ENCODE measurements at places on chromosomes 6 and 20. TPM values are rescaled to one million over a fixed set of nuclear protein-coding genes. Genes with fewer than 3 reads are reported as not detected.

GRCh38 chr20:39850821-39851330 is 838.2 kb downstream of the MAFB start:
- DNase-seq: no peak

DNA sequence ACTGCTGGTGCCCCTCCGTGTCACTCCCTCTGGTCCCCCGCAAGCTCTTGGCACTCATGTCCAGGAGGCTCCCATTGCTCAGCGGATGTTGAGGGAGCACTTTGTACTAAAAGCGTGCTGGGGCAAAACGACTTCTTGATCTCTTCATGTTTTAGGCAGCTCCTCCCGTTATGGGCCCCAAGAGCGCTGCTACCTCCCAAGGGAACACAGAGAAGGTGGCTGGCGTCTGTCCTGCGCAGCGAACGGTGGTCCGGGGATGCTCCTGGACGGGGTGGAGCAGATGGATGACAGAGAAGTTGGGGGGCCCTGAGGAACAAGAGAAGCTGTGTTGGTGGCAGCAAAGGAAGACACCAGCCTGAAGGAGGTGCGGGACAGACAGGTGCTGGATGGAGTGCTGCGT is 99.8 kb downstream of the TMEM242 start:
- no peak for DNase-seq

DNA sequence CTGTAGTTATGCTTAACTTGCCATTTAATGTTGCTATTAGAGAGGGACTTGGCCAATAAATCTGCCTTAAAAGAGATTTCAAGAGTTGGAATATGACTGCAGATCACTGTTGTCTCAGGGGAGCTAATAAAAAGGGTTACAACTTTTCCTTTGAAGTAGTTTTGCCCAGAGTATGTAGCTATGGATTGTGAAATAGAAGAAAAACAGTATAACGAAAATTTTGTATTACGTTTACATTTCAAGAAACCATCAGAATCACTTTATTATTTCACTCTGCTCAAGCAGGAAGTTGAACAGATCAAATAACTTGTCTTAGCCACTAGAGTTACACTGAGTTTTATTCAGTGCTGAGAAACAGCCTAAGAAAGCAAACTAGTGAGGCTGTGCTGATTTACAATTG is 3.0 kb upstream of the ZSCAN26 start:
- DNase-seq: no peak

- DNase-seq: no peak
Observed at GRCh38 chr6:57162028-57162427, 10.1 kb upstream of the BAG2 start.

DNA sequence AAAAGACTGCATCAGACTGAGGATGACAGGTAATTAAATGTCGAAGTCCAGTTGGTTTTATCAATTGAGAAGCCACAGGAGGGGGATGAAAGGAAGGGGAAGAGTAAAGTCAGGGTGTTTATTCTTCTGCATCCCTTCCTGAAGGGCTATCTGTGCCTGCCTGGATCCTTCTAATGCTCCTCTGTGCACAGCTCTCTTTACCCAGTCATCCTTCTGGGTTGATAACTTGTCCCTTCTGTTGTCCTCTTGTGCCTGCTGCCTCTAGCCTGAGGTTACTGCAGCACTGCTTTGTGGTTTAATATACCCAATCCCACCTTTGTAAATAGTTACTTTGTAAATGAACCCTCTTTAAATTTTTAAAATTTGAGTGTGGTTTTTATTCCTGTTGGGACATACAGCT is 1127.3 kb downstream of the EPHA7 start:
- no peak for DNase-seq

- DNase-seq: no peak
Observed at GRCh38 chr6:110714143-110714542, 101.1 kb downstream of the CDK19 start.

DNA sequence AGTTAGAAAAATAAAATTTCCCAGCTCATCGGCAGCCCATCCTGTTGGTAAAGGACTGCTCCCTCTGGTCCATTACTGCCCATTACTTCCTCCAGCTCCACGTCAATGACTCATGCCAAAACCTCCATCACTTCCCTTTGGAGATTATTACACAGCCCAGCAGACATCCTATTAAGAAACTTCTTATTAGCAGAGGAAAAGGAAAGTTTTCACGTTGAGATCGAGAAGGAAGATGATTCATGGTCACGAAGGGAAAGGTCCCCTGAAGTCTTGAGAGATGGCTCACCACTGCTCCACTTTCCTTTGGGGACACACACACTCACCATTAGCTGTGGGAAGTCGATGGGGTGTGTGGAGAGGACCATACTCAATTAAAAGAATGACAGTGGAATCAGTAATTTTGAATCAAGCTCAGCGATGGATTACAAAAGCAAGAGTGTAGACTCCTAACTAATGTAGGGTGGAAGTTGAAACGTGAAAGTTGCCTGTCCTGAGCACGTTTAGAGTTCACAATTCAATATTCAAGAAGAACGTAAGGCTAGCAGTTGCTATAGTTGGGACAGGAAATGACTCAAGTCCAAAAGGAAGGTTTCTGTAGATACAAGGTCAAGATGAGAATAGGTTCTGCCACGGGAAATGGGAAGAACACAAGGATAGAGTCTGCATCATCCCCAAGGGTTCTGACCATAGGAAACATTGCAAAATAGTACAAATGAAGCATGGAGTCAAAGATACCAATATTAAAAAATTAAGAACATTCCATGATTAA is 21.6 kb downstream of the SASH1 start:
- DNase-seq: no peak

BCKDHB gene
- 20.3 TPM for total RNA-seq

DNA sequence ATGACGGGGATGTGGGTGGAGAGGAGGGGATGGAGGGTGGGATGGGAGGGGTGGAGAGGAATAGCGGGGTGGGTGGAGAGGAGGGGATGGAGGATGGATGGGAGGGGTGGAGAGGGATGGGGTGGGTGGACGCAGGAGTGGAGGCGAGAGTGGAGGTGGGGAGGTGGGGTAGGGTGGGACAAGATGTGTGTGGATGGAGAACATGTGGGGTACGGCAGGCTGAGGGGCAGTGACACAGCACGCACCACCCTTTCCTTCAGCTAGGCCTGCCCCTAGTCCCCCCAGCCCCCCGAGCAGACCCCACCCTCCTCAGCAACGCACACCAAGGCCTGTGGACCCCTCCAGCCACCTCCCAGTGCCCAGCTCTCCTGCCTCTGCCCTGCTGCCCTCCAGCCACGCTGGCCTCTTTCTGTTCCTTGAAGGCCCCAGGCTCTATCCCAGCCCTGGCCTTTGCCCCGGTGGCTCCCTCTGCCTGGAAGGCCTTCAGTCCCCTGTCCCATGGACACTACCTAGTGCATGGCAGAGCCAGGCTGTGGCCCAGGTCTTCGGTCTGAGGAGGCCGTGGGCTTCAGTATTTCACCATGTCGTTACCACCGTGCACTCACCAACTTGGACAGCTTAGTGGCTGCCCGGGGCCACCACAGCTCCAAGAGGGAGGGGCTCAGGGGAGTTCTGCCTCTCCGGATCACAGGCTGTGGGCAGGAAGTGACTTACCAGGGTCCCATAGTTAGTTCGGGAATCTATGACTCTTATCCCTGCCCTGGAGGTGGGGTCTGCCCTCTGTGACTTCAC is 78.4 kb upstream of the PMEPA1 start:
- no peak for DNase-seq

GRCh38 chr20:13745784-13746183 is 38.9 kb downstream of the ESF1 start:
- no peak for DNase-seq

ADGB gene
- 0.10 TPM for total RNA-seq

- no peak for DNase-seq
Observed at GRCh38 chr6:113907102-113907815, 50.1 kb downstream of the MARCKS start.

GRCh38 chr6:91273729-91274128 is 686.9 kb upstream of the MAP3K7 start:
- peak; percentile 1 for DNase-seq

GRCh38 chr6:138979365-138979764 is 8.7 kb downstream of the REPS1 start:
- DNase-seq: no peak

MOXD1 gene
- 15.6 TPM for total RNA-seq

TOX2 gene
- total RNA-seq: 0.89 TPM

DNA sequence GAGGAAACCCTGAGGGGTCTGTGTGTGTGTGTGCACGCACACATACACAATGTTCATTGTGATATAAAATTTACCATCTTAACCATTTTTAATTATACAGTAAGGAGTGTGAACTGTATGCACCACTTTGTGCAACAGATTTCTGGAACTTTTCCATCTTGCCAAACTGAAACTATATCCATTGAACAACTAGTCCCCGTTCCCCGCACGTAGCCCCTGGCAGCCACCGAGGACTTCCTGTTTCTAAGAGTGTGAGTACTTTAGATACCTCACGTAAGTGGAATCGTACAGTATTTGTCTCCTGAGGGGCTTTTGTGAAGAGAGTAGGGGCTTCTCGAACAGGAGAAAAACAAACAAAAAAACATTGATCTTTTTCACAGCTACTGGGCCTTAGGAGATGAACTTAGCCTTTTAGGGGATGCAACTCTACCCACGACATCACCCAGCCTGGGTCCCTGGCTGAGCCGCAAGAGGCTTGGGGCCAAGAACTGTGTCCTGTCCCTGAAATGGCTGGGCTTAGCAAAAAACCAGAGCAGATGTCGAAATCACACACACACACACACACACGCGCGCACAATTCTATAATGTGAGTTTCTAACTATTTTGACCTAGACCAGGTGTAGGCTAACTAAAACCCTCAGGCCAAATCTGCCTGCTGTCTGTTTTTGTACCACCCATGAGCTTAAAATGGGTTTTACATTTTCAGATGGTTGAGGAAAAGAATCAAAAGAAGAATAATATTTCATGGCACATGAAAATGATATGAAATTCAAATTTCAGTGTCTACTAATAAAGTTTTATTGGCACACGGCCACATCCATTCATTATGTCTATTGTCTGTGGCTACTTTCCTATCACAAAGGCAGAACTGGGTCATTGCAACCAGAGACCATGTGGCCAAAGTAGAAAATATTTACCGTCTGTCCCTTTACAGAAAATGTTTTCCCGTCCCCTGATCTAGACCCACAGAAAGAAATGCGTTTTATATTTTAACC is 144.2 kb downstream of the EYA2 start:
- DNase-seq: no peak

GRCh38 chr6:148440016-148440415 is 97.4 kb downstream of the SASH1 start:
- DNase-seq: peak; percentile 49

SMPDL3A gene
- 20.7 TPM for total RNA-seq

- DNase-seq: no peak
Observed at GRCh38 chr6:10256113-10256690, 158.7 kb downstream of the TFAP2A start.

DSTN gene
- 140 TPM for total RNA-seq

PPDPF gene
- 30.8 TPM for total RNA-seq

GRCh38 chr20:13677241-13677640 is 38.5 kb upstream of the TASP1 start:
- no peak for DNase-seq

GRCh38 chr20:50844430-50845100 is 49.7 kb downstream of the BCAS4 start:
- DNase-seq: peak; percentile 20

PHACTR1 gene
- total RNA-seq: 12.7 TPM

- no peak for DNase-seq
Observed at GRCh38 chr6:10276106-10276505, 138.8 kb downstream of the TFAP2A start.

IMPG1 gene
- not detected for total RNA-seq

- DNase-seq: peak; percentile 29
Observed at GRCh38 chr6:53439556-53439955, 90.8 kb upstream of the ELOVL5 start.

DNA sequence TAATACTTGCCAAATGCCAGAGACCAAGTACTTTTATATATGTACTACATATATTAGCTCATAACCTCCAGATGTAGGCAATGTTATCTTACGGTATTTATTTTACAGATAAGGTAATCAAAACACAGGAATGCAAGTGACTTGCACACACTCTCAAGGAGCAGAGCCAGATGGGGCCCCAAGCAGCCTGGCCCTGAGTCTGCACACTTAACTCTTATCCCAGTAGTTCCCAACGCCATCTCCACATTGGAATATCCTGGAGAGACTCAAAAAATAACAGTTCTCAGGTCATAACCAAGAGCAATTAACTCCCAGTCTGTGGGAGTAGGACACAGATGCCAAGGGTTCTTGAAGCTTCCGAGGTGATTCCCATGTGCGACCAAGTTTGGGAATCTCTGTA is 398.7 kb downstream of the PHF3 start:
- DNase-seq: no peak

GRCh38 chr6:40346246-40346645 is 240.9 kb downstream of the LRFN2 start:
- no peak for DNase-seq

TFAP2C gene
- 22.8 TPM for total RNA-seq

RMND1 gene
- 28.5 TPM for total RNA-seq

GRCh38 chr20:49747707-49748524 is 34.2 kb upstream of the B4GALT5 start:
- peak; percentile 70 for DNase-seq

- DNase-seq: no peak
Observed at GRCh38 chr20:5670874-5671273, 79.3 kb upstream of the SHLD1 start.

DNA sequence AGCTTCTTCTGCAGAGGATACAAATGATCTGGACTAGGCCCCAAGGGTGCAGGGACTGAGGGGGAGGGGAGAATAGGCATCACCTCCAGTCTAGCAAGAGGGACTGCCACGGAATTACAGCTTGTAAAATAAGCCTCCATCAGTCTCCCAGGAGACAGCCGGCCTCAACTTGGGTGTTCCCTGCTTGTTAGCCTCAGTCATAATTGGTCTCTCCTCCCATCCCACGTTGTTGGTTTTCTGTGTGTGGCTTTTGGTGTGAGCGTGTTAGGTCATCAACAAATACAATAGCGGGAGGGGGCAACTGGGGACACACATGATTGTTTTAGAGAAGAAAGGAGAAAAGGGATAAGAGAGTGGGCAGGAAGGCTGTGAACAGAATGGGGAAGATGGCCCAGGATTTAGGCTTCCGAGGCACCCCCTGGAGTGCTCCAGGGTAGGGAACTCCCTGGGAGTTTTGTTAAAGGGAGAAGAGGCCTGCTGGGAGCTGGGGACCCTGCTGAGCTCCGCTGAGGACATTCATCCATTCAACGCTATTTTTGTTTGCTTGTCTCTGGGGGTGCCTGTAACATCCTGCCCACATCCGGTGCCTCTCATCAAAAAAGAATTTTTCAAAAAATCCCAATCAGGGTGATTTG is 9.2 kb downstream of the FOXA2 start:
- no peak for DNase-seq

- no peak for DNase-seq
Observed at GRCh38 chr6:133906050-133906449, 17.1 kb downstream of the TCF21 start.

ENPP4 gene
- 4.6 TPM for total RNA-seq

All from skin of body (tissue), 3 donors.